Activated T-helper 9 cell treated with anti-CD3 and anti-CD28 coated beads, Interleukin-2, amount 50 U/mL, for 16 hours (primary cell): ENCODE measurements at places on chromosomes 5 and 9.

- no peak for DNase-seq
Observed at GRCh38 chr5:14236757-14237156, 93.6 kb downstream of the TRIO start.

GRCh38 chr5:173523388-173523787 is 93.1 kb downstream of the BOD1 start:
- no peak for DNase-seq

DNA sequence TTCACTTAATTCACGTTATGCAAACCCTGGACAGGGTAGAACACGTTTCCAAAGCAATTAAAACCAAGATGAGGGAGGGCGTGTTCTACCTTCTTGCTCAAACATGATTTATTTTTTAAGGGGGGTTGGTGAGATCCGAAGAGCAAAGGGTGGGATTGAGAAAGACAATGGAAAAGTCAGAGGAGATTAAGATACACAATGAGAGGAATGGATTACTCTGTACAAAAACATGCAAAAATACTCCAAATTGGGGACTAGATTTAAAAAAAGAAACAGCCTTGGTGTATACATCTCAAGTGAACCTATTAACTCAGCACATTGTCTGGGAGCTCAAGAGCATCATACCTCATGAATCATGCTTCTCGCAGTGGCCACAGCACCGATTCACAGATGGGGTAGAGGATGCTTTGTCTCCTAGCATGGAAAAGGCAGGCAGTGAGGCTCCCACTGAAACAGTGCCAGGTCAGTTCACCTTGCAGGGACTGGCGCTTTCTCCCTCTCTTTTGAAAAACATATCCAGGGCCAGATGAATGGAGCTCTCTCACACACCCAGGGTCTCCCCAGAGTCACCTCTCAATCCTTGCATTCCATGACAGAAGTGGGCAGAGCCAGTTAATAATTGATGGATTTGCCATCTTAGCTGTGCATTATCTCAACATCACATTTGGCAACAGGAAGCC is 459.7 kb downstream of the BNC2 start:
- DNase-seq, result no peak

DNA sequence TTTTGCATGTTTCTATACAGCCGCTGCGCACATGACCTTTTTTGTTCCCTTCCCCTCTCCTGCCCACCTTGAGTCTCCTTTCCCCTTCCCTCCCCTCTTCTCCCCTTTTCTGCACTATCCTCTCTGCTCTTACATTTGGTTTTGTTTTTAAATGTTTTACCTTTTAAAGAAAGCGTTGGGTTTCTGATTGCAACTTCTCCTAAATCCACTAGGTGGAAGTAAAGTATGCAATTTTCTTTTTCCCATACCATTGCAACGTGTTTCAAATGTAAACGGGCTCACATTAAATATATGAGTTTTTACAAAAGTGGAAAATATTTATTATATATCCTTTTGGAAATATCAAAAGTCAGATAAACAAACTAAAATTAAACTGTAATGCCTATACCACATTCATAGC is 500.9 kb downstream of the DIRAS2 start:
- no peak for DNase-seq

- no peak for DNase-seq
Observed at GRCh38 chr9:134895908-134896833, 15.6 kb downstream of the FCN2 start.

- DNase-seq, result no peak
Observed at GRCh38 chr9:134276453-134277245, 49.6 kb upstream of the RXRA start.

DNA sequence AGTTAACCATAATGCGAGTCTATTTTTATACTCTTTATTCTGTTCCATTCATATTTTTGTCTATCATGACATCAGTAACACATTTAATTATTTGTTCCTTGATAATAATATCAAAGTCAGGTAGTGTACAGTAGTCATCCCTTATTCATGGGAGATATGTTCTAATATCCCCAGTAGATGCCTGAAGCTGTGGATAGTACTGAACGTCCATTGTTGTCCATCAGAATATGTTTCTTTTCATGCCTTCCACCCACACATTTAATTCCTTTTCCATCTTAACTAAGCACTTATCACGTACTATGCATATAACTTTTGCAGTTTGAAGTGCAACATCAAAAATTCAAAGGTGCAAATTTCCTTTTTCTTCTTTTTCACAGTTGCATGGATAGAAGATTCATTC is 53.6 kb downstream of the FER start:
- DNase-seq, result no peak

DNA sequence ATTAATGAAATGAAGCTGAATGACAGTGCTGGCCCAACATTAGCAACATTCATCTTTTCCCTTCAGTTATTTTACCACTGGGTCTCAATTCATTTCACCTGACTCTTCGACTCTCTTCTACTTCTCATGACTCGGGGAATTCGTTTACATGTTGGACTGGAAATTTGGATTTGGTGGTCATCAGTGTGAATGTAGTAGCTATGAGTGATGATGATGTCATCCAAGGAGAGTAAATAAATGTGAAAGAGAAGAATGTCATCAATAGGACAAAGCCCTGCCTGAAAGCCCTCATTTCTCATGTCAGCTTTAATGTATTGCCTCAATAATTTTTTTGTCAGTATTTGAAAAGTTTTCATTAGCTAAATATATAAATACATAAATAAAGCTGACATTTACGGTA is 21.9 kb upstream of the CFAP95 start:
- no peak for DNase-seq

DNA sequence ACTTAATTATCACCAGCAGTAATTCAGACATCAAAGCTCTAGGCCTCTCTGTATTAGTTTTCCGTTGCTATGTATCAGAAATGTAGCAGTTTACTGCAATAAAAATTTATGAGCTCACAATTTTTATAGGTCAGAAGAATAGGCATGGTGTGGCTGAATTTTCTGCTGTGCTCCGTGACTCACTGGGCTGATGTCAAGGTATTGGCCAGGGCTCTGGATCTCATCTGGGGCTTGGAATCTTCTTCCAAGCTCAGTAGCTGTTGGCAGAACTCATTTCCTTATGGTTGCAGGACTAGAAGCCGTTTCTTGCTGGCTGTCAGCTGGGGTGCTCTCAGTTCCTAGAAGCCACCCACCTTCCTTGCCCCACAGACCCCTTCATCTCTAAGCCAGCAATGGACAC is 66.3 kb downstream of the PSAT1 start:
- DNase-seq, result no peak

DNA sequence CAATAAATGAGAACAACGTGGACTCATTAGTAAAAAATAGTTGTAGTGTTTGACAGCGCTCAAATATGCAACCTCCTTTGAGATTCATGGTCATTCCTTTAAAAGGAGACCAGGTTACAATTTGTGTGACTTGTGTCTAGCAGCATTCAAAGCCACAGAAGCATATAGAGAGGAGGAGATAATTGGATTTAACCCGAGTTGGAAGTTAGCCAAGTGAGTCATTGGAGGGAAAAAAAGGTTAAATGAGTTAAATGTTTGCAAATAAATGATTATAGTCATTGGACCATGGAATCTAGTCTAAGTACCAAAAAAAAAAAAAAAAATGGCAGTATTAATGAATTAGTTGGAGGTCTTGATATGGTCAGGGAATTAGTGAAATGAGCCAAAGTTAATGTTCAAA is 90.9 kb downstream of the ITGA1 start:
- no peak for DNase-seq

DNA sequence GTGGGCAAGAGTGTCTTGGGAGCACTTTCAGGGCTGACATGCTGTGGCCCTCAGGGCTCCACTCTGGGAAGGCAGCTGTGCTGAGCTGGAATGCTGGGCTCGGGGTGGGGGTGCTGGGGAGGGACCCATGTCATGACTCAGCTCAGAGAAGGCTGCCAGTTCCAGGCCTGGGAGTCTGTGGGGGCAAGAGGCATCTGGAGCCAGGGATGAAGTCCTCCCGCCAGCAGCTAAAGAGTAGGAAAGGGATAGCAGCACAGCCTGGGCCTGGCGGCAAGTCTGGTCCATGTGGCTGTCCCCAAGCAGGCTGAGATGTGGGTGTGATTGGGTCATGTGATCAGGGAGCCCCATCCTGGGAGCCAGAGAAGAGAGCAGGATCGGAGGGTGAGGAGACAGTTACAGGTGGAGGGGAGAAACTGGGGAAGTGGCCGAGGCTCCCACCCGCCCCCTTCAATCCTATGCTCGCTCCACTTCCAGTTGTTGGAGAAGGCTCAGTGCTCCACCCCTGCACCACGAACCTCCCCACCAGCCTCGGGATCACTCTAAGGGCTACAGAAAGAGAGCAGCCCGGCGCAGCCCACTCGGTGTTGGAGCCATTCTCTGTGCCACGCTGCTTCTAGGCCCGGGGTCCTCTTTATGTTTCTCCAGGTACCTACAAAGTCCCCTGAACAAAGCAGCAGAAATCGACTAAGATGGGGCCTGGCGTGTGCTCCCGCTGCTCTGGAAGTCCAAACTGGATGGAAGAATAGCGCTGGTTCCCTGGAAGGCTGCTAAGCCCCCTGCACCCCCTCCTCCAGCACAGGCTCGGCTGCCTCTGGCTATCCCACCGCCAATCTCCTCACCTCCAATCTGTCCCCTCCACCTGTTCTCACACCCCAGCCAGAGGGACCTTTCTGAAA is 12.0 kb downstream of the PDGFRB start:
- no peak for DNase-seq

GRCh38 chr5:15132816-15133405 is 261.3 kb upstream of the ANKH start:
- DNase-seq, result no peak

DNA sequence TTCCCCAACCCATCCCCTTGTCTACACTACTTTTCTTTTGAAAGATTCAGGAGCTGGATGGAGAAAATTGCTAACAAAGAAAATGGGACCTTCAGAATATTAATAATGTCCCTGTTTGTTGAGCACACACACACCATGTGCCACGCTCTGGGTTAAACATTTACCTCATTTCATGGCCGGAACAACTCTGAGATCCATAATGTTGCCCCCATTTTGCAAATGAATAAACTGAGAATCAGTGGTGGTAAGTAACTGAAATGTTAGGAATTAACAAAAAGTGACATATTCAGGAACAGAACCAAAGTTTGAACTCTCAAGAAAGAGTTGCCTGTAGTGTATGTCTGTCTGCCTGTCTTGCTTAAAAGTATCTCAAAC is 51.4 kb upstream of the SMAD5 start:
- DNase-seq, result no peak

DNA sequence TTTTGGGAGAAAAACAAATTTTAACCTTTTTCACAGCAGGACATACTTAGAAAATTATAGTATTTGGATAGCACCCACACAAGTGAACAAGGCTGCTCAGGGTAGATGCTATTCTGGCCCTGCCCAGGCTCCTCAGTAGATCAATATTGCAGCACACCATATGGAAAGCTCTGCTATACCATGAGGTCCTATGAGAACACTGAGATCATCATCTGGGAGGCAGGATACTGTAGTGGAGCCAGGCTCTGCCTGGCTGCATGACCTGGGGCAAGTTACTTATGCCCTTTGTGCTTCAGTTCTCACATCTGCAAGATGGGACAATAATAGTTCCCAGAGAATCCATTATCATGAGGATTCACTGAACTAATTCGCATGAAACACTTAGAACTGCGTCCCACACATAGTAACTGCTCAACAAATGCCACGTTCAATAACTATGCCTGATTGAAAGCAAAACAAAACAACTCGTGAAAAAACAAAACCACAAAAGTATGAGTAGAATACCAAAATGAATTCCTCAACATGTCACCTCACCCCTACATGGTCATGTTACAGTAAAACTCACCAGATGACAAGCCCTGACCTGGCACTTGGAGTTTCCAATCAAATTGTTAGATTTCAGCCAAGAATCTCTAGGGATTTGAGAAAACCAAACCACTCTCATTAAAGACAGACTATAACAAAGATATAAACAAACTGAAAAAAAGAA is 31.9 kb downstream of the ARSB start:
- no peak for DNase-seq

DNA sequence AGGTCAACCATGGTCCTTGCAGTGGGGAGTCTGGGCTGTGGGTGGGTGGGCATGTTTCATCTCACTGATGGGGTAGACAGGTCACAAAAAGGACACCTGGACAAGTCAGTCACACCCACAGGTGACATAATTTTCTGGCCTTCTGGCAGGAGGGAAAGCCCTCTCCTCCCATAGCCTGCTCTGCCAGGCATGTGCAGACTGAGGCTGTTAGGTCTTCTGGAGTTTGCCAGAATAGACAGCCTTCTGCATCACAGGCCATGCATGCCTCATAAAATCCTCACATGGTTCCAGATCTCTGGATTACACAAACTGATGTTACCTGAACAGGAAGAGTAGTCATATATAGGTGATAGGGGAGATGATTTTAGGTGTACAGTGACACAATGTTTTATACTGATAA is 49.1 kb downstream of the ARHGAP26 start:
- DNase-seq, result no peak

DNA sequence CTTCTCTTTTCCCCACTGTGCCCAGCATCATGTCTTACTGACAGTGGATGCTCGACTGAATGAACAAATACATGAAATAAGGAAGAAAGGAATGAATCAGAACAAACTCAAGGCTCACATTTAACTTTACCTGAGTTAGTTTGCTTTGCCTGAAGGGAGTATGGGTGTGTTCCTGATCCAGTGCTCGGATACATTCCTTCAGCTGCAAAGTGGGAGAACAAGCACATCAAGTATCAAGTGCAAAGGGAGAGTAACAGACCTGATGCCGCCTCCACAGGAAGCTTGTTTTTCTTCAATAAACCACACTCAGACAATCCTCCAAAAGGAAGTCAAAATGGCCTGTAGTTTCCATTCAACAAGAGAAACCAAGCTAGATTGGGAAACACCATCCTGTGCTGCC is 66.1 kb downstream of the KIF24 start:
- no peak for DNase-seq

GRCh38 chr5:158390577-158390976 is 531.6 kb upstream of the CLINT1 start:
- DNase-seq, result no peak

GRCh38 chr5:33973271-33973670 is 11.2 kb downstream of the SLC45A2 start:
- DNase-seq, result no peak

- no peak for DNase-seq
Observed at GRCh38 chr5:168701641-168702040, 122.5 kb upstream of the PANK3 start.

GRCh38 chr5:176810687-176811501 is 535 bp downstream of the UNC5A start:
- DNase-seq, result no peak

GRCh38 chr9:106291786-106292185 is 571.2 kb upstream of the ZNF462 start:
- DNase-seq, result no peak
